Activated B cell treated with CpG ODN at 0.5 μM for 24 hours (primary cell): ENCODE measurements at places on chromosomes 1 and 21. TPM values are rescaled to one million over a fixed set of nuclear protein-coding genes. Genes with fewer than 3 reads are reported as not detected.

GRCh38 chr1:234477386-234478151, 1.4 kb downstream of the TARBP1 start:
- H3K4me1 ChIP-seq = peaks cover 53% of the 10 kb centered on the region
- peaks cover 3% of the 10 kb centered on the region for H3K27me3 ChIP-seq
- H3K36me3 ChIP-seq = peaks cover 3% of the 10 kb centered on the region
- no peak for DNase-seq
- peak overlapping the region; percentile 85 for H3K4me3 ChIP-seq

- no peaks in the 10 kb centered on the region for H3K27me3 ChIP-seq
- peaks cover 28% of the 10 kb centered on the region for H3K4me1 ChIP-seq
- peak overlapping the region; percentile 44 for H3K4me3 ChIP-seq
- no peaks in the 10 kb centered on the region for H3K36me3 ChIP-seq
Observed at GRCh38 chr1:155185783-155186066, 12.1 kb downstream of the TRIM46 start.

SLFNL1 gene
- 0.39 and 0.47 TPM in 2 replicates for total RNA-seq

DNA sequence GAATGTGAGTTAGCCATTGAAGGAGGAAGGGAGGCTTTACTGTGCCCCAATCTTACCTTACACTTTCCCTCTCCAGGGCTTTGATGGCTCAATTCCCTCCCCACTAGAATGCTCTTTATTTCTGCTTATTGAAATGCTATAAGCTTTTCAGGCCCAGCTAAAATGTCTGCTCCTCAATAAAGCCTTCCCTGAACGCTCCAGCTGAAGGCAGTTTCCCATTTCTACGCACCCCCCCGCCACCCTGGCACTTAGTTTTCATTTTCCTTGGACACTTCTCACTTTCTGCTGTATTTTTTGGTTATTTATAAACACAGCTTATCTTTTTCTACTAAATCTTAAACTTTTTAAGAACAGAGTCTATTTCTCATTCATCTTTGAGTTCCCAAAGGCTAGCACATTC, 7.1 kb upstream of the TMEM167B start:
- no peak for DNase-seq
- H3K36me3 ChIP-seq = no peaks in the 10 kb centered on the region
- no peaks in the 10 kb centered on the region for H3K4me1 ChIP-seq
- no peak overlapping the region for H3K4me3 ChIP-seq
- H3K27ac ChIP-seq = no peak overlapping the region

- no peak for DNase-seq
- H3K27me3 ChIP-seq = peaks cover 3% of the 10 kb centered on the region
Observed at GRCh38 chr1:117821382-117821755, 108.1 kb downstream of the GDAP2 start.

- no peak for DNase-seq
- no peak overlapping the region for H3K27ac ChIP-seq
- no peaks in the 10 kb centered on the region for H3K36me3 ChIP-seq
Observed at GRCh38 chr21:39021478-39021832, 161.8 kb downstream of the PSMG1 start.

- H3K36me3 ChIP-seq = peaks cover 37% of the 10 kb centered on the region
- no peak overlapping the region for H3K27ac ChIP-seq
- no peaks in the 10 kb centered on the region for H3K27me3 ChIP-seq
- no peak for DNase-seq
Observed at GRCh38 chr1:241630899-241631298, 9.3 kb downstream of the CHML start.

DNA sequence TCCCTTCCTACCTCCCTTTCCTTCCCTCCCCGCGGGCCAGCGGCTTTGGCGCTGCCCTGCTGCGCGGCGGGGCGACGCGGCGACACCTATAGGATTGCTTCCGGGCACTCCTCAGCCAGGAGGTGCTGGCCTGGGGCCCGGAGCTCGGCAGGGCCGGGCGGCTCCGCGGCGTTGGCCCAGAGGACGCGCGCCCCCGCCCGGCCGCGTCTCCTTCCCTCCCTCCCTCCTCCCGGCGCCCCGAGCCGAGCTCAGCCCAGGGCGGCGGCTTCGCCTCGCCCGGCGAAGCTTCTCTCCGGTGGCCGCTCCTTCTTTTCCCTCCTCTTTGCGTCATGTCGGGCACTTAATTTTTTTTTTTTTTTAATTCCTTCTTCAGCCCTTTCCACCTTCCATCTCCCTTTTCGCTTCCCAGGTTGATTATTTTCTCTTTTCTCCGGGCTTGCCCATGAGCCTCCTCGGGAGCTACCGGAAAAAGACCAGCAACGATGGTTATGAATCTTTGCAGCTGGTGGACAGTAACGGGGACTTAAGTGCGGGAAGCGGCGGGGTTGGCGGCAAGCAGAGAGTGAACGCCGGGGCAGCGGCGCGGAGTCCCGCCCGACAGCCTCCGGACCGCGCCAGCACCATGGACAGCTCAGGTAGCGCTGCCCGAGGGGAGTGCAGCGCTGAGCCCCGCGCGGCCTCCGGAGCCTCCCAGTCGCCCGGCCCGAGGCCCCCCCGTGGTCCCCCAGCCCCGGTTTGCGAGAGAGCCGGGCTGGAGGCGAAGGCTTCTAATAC, at the start of gene DNAJC6:
Gene DNAJC6 (plus strand): TSS at position 240 of the 774 bp plus-strand sequence. CDS start 203 bp downstream, at position 443.
- H3K27me3 ChIP-seq = peaks cover 39% of the 10 kb centered on the region
- no peaks in the 10 kb centered on the region for H3K36me3 ChIP-seq
- DNase-seq = peak; percentile 20
- H3K4me1 ChIP-seq = peaks cover 3% of the 10 kb centered on the region

- H3K27me3 ChIP-seq = peaks cover 7% of the 10 kb centered on the region
- H3K27ac ChIP-seq = no peak overlapping the region
- DNase-seq = no peak
- no peak overlapping the region for H3K4me3 ChIP-seq
Observed at GRCh38 chr1:68205794-68206358, 26.4 kb downstream of the WLS start.

VPS13D gene
- total RNA-seq = 52.6 and 64.5 TPM in 2 replicates

GCSAML gene
- not detected in 2 replicates for total RNA-seq

DNA sequence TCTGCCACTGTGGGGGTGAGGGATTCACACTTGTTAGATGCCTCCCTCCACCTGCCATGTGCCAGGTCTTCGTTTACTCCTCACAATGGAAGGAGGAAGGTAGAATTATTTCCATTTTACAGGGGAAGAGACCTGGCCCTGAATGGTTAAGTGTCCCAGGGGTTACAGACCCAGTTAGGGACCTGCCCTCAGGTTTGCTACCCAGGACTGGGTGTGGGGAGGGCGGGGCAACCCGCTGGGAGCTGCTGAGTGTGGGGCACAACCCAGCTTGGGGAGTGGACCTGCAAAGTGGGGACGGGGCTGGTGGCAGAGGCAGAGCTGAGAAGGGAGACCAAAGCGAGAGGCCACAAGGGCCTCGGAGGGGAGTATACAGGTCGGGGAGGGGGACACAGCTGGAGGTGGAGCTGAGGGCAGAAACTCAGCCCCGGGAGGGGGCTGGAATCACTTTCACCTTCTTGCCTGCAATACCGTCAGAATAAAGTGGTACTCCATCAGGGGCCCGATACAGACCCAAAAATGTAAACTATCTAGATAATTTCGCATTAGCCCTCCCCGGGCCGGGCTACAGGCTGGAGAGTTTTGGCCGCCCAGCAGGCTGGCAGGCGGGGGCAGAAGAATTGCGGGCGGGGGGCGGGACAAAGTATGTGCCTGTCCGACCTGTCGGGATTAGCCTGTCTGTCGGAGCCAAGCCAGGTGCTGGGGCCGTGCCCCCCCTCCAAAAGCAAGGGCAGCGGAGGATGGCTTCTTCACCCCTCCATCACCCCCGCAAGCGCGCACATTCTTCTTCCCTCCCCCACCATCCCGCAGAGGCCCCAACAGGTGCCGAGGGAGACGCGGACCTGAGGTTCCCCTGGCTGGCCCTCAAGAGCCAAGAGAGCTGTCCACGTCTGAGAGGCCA, 1.4 kb downstream of the RSPO1 start:
- no peak overlapping the region for H3K4me3 ChIP-seq
- H3K4me1 ChIP-seq = peaks cover 16% of the 10 kb centered on the region
- H3K27ac ChIP-seq = no peak overlapping the region
- no peaks in the 10 kb centered on the region for H3K36me3 ChIP-seq

GRCh38 chr21:29166853-29167252, 36.4 kb downstream of the MAP3K7CL start:
- peaks cover 22% of the 10 kb centered on the region for H3K4me1 ChIP-seq
- H3K27me3 ChIP-seq = no peaks in the 10 kb centered on the region
- no peak for DNase-seq
- H3K4me3 ChIP-seq = no peak overlapping the region
- peaks cover 2% of the 10 kb centered on the region for H3K36me3 ChIP-seq
- H3K27ac ChIP-seq = no peak overlapping the region

DNA sequence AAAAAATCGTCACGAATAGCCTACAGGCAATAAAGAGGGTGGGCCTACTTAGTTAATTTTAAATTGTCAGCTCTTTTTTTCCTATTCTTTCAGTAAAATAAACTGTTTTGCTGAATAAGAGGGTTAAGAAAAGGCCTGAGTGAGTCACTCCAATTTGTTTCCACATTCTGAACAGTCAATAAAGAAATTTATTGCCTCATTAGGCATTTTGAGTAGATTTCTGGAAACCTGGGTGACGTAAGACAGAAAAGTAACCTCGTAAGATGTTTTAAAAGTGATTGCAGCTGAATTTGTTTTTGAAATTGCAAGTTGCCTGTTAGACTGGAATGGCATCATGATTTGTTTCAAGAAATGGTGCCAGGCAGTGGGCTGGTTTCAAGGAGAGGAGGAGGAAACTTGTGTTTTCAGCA, 439.3 kb downstream of the USP25 start:
- H3K4me3 ChIP-seq = no peak overlapping the region
- no peak overlapping the region for H3K27ac ChIP-seq
- no peaks in the 10 kb centered on the region for H3K27me3 ChIP-seq
- no peak for DNase-seq
- H3K36me3 ChIP-seq = no peaks in the 10 kb centered on the region

- peaks cover 85% of the 10 kb centered on the region for H3K4me1 ChIP-seq
- no peaks in the 10 kb centered on the region for H3K27me3 ChIP-seq
Observed at GRCh38 chr1:198174297-198174696, 17.5 kb downstream of the NEK7 start.

CASQ2 gene
- total RNA-seq = not detected in 2 replicates

DNA sequence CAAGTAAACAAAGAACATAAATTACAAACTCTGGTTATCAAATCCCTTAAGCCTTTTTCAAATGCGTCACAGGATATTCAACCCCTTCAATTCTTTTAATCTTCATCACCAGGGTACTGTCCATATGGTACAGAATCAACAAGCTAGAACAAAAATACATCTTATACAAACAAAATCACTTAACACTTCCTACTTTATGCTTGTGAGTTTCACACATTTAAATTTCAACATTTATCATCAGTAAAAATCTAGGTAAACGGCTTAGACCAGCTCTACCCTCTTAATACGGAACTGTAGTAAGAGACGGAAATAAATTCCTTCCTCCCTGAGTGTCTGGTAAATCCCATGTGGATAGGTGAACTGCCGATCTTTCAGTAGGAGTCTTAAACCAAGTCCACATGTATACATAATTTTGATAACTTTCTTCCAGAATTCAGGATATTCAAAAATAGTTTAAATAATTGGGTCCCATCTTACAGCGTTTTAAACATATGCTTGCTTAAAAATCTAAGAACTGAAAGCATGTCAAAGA, 1.0 kb downstream of the CCDC181 start:
- no peak overlapping the region for H3K27ac ChIP-seq
- H3K4me1 ChIP-seq = peaks cover 10% of the 10 kb centered on the region
- no peak overlapping the region for H3K4me3 ChIP-seq
- no peaks in the 10 kb centered on the region for H3K36me3 ChIP-seq
- peaks cover 52% of the 10 kb centered on the region for H3K27me3 ChIP-seq

AKNAD1 gene
- total RNA-seq = not detected in 2 replicates

DNA sequence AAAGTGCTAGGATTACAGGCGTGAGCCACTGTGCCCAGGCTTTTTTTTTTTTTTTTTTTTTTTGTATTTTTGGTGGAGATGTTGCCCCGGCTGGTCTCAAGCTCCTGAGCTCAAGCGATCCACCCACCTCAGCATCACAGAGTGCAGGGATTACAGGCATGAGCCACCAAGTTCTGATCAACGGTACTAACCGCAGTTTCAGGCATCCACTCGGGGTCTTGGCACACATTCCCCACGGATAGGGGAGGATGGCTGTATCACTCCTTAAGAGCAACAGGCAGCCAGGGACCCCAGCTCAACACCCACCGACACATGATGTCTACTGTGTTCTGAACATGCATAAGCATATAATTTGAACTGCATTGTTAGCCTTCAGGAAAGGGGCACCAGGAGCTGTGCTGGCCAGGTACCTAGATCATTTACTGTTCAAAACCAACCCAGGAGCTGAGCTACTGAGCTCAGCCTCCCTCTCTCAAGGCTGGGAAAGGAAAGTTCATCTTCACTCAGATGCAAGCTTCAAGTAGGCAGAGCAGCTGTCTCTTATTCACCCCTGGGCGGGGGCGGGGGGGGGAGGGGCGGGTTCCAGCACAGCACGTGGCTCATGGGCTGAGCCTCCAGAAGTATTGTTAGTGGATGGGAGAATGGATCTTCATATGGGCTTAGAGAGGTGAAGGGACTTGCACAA, 24.7 kb downstream of the CAPZB start:
- DNase-seq = no peak
- H3K27me3 ChIP-seq = no peaks in the 10 kb centered on the region
- H3K36me3 ChIP-seq = peaks cover 21% of the 10 kb centered on the region
- H3K4me3 ChIP-seq = no peak overlapping the region
- no peak overlapping the region for H3K27ac ChIP-seq

DNA sequence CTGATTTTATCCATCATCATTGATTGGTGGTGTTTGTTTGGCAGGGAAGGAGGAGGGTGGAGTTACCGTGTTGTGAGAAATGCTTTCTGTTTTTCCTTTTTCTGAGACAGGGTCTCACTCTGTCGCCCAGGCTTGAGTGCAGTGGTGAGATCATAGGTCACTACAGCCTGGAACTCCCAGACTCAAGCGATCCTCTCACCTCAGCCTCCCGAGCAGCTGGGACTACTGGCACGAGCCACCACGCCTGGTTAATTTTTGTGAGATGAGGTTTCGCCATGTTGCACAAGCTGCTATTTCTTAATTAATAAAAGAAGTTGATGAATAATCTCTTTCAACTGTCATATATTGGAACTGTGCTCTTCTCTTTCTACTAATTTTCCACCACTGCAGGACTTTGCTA, 44.3 kb downstream of the HUNK start:
- DNase-seq = no peak
- H3K4me1 ChIP-seq = no peaks in the 10 kb centered on the region
- H3K27me3 ChIP-seq = peaks cover 10% of the 10 kb centered on the region
- H3K36me3 ChIP-seq = no peaks in the 10 kb centered on the region

TMEM82 gene
- total RNA-seq = not detected in 2 replicates

SPRR1A gene
- not detected in 2 replicates for total RNA-seq

LRRC53 gene
- total RNA-seq = not detected in 2 replicates

CGN gene
- total RNA-seq = 0.22 and 0.37 TPM in 2 replicates

SCMH1 gene
- total RNA-seq = 25.1 and 28.0 TPM in 2 replicates

GRCh38 chr21:37971390-37971950, 55.2 kb upstream of the KCNJ6 start:
- H3K4me1 ChIP-seq = no peaks in the 10 kb centered on the region
- no peaks in the 10 kb centered on the region for H3K27me3 ChIP-seq
- no peak overlapping the region for H3K4me3 ChIP-seq
- H3K27ac ChIP-seq = no peak overlapping the region
- DNase-seq = no peak
